ENCODE measurements at places on chromosomes 5 and 9.

DNA sequence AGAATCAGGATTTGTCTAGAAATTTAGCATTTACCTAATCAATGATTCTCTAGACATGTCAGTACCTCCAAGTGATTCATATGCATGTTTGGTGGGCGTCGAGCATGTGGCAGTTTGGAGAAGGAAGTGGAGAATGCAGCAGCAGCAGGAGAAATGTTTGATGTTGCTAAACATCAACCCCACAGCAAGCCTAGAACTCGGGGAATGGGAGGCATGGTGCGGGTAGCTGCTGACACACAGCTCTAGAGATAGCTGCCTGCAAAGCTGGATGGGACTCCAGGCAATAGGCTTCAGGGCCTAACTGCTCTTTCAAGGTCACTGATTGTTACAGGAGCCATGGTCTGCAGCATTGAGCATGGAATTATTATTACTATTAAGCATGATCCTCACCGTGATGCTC is 137.3 kb downstream of the DOCK8 start:
- DNase-seq, result no peak

- no peak for DNase-seq
Measured at GRCh38 chr5:17088051-17088450, 129.4 kb upstream of the BASP1 start.

DNA sequence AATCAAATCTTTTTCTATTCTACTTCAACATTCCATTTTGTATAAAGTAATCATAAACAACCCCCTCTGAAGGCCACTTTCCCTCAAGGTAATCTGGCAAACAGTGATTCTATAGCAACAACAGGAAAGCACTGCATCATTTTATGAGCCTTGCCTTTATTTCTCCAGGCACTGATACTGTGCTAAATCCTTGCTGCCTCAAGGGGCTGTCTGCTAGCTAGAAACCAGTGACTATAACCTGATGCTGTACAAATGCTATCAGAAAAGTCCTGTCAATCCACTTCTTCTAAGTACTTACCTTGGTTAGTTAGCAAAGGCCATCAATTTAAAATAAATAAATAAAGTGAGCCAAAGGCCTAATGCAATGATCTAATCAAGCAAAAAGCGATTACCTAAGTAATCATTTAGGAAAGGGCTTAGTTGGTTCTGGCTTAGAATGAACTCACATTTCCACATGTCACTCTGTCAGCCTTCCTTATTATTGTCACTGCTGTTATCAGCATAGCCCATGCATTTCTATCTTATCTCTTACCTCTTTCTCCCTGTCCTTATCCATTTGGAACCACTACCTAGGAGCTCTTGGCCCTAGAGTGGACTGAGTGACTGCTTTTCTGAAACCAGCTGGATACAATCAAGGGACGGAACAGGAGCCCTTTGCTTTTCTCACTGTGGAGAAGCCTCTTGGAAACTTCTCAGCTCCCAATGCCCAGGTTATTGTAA is 246.1 kb upstream of the MEF2C start:
- DNase-seq, result no peak

DNA sequence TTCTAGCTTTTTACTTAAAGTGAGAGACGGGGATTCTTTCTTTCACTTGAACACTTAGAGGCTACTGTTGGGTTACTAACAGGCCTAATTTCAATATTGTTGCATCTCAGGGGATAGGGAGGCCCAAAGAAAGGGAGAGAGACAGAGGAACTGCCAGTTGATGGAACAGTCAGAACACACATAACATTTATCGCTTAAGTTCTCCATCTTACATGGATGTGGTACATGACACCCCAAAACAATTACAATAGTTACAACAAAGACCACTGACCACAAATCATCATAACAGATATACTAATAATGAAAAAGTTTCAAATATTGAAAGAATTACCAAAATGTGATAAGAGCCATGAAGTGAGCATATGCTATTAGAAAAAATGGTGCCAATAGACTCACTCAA is 4.3 kb upstream of the RIC1 start:
- no peak for DNase-seq

DNA sequence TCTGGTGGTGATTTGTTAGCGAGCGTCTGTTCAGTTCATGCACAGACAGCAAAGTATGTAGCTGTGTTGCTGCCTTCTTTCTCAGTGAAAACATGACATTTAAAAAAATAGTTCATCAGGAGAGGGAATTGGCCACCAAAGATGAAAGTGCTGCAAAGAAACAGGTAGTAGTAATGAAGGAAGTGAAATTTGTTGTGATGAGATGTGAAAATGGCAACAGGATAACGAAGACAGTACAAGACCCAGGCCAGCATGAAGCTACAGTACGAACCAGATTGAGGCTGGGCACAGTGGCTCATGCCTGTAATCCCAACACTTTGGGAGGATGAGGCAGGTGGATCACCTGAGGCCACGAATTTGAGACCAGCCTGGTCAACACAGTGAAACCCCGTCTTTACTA is 136.0 kb downstream of the SMARCA2 start:
- DNase-seq, result no peak

- DNase-seq, result no peak
Measured at GRCh38 chr9:123615381-123615780, 259.4 kb downstream of the CRB2 start.

GRCh38 chr5:108700930-108701329 is 46.8 kb upstream of the FER start:
- DNase-seq, result no peak
